ENCODE measurements at places on chromosomes 13 and 19.

DNA sequence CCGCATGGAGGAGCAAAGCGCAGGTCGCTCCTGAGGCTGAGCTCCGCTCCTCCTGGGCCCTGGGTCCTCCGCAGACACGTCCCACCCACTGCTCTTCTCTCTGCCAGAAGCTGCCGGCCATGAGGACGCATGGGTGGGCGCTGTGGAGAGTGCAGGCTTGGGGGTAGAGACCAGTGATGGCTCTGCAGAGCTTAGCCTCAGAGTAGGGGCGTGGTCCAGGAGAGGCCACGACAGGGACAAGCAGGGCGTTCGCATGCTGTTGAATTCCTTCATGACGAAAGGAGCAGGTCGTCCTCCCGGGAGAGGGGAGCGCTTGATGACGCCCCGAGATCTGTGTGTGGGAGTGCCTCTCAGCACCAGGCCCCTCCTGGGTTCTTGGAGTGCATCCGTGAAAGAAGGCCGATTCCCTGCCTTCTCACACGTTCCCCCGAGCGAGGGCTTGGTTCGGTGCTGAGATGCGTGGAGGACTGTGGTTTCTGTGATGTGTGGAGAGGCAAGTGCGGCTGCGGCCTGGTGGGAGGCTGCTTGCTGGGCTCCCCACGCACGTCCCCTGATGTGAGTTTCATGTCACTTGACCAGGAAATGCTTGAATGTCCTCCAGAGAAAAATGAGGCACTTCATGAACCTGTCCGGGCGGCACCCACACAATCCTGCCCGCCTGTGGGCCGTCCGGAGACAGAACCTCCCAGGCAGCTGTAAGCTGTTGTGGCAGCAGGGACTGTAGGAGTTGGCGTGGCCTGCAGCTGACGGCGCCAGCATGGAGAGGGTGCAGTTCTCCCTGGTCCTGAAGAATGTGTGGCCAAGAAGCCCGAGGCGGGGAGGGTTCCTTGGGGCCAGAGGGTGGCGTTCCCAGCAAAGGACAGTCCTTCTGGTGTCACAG, 4.5 kb downstream of the SF3A2 start:
- peak; percentile 39 for DNase-seq

- DNase-seq, result peak; percentile 20
These were observed 26.4 kb upstream of the ZNF507 start for GRCh38 chr19:32318884-32319520.

- DNase-seq, result peak; percentile 17
These were observed 4.8 kb upstream of the ALOX5AP start for GRCh38 chr13:30730526-30730925.

DNA sequence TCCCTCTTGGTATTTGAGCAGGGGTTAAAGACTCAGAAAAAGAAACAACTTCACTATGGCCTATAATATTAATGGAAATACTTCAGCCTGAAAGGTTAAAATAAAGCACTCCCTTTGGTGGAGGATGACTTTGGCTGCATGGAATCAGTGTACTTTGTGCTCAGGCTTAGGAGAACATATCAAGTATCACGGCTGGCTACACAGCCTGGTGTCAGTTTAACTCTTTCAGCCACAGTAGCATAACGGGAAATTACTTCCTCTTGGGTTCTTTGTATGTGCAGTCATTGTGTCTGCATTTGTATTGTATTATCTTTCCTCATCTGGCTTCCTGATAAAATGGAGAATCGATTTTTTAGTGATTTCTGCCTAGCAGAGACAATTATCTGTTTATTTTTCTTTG, 239.0 kb downstream of the GGACT start:
- no peak for DNase-seq

DNA sequence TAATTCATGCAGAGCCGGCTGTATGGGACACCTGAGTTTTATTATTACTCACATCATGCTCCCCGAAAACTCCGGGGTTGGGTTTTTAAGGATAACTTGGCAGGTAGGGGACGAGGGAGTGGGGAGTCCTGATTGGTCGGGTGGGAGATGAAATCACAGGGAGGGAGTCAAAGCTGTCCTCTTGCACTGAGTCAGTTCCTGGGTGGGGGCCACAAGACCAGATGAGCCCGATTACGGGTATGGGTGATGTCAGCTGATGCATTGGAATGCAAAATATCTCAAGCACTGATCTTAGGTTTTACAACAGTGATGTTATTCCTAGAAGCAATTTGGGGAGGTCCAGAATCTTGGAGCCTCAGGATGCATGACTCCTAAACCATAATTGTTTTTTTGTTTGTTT, 18.6 kb upstream of the COG3 start:
- DNase-seq, result peak; percentile 87

GRCh38 chr19:49104229-49104864, 9.8 kb upstream of the LIN7B start:
- no peak for DNase-seq

GRCh38 chr13:23443110-23443509, 9.6 kb upstream of the SACS start:
- no peak for DNase-seq

GRCh38 chr13:45516757-45517156, 52.0 kb downstream of the COG3 start:
- no peak for DNase-seq

GRCh38 chr13:24995225-24995804, 100.6 kb upstream of the PABPC3 start:
- DNase-seq, result peak; percentile 82

DNA sequence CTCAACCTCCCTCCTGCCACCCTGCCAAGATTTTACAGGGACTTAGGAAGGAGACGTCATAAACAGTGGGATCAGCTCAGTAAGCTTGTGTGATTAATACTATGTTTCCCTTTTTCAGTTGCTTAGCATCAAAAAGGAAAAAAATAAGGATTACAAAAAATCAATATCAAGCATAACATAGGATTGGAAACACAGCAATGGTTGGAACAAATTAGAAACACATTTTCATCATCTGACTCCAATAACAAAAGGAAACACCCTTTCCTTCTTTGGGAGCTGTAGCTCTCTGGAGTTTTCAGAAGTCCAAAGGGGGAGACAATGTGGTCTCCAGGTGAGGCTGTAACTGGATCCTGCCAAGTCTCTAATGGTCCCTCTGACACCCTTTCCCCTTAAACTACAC, 233.4 kb downstream of the B3GLCT start:
- no peak for DNase-seq

GRCh38 chr13:27352698-27353097, 71.7 kb upstream of the GTF3A start:
- no peak for DNase-seq

All from EH (cell line).